T-cell (primary cell): ENCODE measurements at places on chromosomes 13 and 19.

DNA sequence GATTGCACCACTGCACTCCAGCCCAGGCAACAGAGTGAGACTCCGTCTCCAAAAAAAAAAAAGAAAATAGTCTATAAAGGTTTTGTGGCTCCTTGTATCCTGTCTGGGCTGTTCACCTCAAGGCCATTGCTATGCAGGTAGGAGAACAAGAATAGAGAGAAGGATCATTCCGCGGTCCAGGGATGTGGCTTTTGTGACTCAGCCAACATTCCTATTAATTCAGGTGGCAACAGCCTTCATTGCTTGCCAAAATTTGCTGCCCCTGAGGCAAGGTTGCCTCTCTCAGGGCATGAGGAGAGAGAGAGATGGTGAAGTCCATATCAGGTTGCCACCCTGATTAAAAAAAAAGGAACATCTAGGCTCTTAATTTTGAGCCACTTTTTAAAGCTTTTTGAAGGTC is 8.0 kb downstream of the ZNF551 start:
- no peak for DNase-seq

GRCh38 chr13:79549355-79550106 is 68.6 kb downstream of the NDFIP2 start:
- no peak for DNase-seq

DNA sequence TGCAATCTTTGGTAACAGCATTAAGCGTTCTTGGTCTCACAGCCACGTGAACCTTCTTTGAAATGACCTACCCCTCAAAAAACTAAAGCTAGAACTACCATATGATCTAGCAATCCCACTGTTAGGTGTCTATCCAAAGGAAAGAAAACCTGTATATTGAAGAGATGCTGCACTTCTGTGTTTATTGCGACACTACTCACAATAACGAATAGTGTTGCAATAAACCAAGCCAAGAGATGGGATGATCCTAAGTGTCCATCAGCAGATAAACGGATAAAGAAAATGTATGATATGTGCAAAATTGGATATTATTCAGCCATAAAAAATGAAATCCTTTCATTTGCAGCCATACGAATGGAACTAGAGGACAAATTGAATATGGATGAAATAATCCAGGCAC is 637.9 kb downstream of the EFNB2 start:
- DNase-seq: no peak

GRCh38 chr19:48395170-48395455 is 1.6 kb downstream of the GRIN2D start:
- DNase-seq: no peak

DNA sequence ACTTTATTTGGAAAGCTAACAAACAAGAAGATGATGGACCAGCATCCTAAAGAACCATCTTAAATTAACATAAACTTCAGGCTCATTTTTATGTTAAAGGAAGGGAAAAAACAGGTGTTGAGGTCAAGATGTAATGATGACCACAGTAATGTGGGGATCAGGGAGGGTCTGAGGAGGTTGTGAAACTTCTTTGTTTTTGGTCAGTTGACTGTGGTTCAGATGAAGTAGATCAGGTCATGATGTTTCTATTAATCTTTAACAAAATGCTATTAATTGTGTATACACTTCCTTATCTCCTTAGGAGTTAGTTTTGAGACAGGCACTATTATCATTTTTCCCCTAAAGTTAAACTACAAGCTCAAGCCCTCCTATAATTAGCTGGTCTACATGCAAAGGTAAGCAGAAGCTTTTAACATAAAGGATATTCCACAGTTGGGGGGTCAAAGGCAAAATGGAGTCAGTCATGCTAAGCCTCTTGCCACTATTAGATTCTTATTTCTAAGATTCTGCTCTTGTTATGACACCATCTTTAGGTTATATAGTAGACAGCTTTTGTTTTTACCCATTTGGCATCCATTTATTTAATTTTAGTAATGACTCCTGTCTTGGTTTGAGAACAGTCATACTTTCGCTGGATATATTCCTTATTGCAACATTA is 800.1 kb upstream of the PCDH9 start:
- DNase-seq: no peak

DNA sequence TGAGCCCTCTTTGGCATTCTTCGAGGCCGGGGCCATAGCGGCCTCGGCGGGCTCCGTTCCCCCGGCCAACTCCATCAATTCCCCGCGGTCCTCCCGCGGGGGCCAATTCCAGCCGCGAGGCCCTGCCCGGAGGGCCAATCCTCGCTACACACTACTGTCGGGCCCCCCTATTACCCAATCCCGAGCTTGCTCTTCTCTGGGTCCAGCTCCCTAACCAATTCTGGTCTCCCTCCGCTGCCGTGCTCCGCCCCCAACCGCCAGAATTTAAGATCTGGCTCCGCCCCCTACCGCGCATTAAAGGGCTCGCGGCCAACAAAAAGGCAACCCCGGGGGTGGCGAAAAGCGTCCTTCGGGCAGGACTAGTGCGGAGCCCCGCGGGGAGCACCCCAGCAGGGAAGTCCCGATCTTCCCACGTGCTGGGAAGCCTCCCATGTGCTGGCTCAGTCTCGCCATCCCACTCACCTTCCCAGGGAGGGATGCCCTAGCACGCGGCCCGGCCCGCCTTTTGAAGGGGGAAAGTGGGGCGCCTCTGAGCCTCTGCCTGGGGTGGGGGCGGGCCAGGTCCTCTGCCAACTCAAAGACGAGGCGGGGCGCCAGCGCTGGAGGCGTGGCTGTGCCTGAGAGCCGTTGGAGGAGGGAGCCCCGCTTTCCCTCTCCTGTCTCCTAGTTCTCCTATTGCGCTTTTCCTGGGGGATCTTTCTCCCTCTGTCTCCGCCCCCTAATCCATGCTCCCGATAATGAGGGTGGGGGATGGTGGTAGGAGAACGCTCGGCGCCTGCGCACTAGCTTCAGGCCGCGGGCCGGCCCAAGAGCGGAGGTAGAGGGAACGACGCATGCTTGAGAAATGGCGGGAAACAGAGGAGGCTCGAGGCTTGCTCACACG is 3.5 kb downstream of the LIPE start:
- DNase-seq: peak; percentile 89

DNA sequence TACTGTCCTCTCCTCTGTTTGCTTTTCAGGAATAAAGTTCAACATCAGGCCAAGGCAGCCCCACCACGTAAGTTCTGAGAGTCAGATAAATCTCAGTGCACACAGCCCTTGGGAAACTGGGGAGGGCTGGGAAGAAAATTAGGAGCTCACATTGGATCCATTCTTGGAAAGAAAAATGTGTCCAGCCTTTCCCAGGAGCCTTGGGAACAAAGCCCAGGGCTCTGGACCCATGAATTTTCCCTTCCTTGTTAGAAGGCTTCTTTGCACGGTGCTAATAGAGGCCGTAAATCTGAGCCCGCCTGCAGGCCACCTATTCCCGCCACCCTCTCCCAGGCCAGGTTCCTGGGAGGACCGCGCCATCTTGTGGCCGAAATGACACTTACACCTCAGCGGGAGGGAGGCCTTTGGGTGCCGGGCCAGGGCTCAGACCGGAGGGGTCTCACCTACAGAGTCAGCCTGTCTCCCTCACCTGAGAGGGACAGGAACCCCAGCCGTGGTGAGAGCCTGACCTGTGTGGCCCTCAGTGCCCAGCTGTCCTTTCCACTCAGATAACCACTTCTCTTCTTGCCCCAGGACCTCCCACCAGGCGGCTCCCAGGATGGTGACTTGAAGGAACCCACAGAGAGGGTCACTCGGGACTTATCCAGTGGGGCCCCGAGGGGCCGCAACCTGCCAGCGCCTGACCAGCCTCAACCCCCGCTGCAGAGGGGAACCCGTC is 25.1 kb upstream of the KCTD15 start:
- DNase-seq: peak; percentile 62

DNA sequence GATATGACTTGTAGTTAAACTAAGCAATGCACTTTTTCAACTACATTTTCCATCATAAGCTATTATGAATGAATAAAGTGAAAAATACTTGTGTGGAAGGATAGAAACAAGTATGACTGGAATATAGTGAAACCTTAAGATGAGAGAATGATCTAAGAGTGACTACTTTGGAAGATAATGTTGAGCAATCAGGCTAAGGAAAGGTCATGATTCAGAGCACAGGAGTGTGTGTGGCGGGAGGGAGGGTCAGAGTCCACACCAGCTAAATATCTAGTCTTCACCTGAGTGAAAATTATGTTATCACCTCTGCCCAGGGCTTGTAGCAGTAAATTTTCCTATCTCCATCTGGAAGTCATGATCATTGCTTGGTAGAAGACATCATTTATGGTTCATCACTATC is 833.4 kb upstream of the ATXN8OS start:
- no peak for DNase-seq

DNA sequence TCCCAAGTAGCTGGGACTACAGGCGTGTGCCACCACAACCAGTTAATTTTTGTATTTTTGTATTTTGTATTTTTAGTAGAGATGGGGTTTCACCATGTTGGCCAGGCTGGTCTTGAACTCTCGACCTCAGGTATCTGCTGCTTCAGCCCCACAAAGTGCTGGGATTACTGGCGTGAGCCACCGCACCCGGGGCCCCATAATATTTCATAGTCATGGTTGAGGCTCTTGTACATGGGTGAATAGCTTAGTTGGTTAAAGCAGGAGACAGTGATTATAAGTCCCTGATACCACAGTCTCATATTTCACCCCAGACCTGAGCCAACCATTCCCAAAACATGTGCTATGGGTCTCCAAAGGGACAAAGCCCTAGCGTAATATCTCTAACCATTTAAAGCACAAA is 26.1 kb downstream of the MBNL2 start:
- no peak for DNase-seq
